ENCODE measurements at places on chromosomes 5 and 9. TPM values are rescaled to one million over a fixed set of nuclear protein-coding genes. Genes with fewer than 3 reads are reported as not detected.

Gene PSD2
- total RNA-seq, result 0.17 TPM

Gene CDKN2B-AS1
- total RNA-seq, result 1.3 TPM

Gene NIPSNAP3A
- total RNA-seq, result 48.7 TPM

Gene IL33
- total RNA-seq, result 65.7 TPM

Gene C7
- total RNA-seq, result 36.9 TPM

Gene TMEM252
- total RNA-seq, result not detected

Gene SLC9A3
- total RNA-seq, result 0.86 TPM

Gene ADRA1B
- total RNA-seq, result 0.26 TPM

Gene PCAT7
- not detected for total RNA-seq

Gene NDUFAF2
- 10.0 TPM for total RNA-seq

Gene GMCL2
- total RNA-seq, result not detected

Gene PRDM9
- not detected for total RNA-seq

Gene ARHGAP26
- total RNA-seq, result 7.4 TPM

Gene CMBL
- 19.8 TPM for total RNA-seq

Gene PCDHA11
- 0.23 TPM for total RNA-seq

Gene NR4A3
- 8.9 TPM for total RNA-seq

Gene TRIO
- total RNA-seq, result 329 TPM

Gene CDC14B
- 19.8 TPM for total RNA-seq

Gene AFAP1L1
- total RNA-seq, result 14.9 TPM

Gene ROPN1L
- total RNA-seq, result 0.36 TPM

Gene SPINK6
- not detected for total RNA-seq

Gene SLC34A1
- not detected for total RNA-seq

Gene ANXA2R
- 1.8 TPM for total RNA-seq

Gene HMCN2
- 0.07 TPM for total RNA-seq

Gene CCDC183
- 0.52 TPM for total RNA-seq

Gene KLF4
- 13.3 TPM for total RNA-seq

Gene ADGRD2
- total RNA-seq, result not detected

Gene ANKDD1B
- total RNA-seq, result 1.2 TPM

Gene UBAC1
- total RNA-seq, result 21.4 TPM

Gene PCDH12
- 0.46 TPM for total RNA-seq

Gene PRR16
- 7.7 TPM for total RNA-seq

Gene PNPLA7
- 2.0 TPM for total RNA-seq

Gene PDE8B
- 0.46 TPM for total RNA-seq

Gene DND1
- 0.13 TPM for total RNA-seq

Gene SNCB
- not detected for total RNA-seq

Gene PRUNE2
- 135 TPM for total RNA-seq

Gene SLCO6A1
- not detected for total RNA-seq

All from smooth muscle cell of the pulmonary artery (primary cell).